ENCODE measurements at places on chromosomes 11 and 22.

DNA sequence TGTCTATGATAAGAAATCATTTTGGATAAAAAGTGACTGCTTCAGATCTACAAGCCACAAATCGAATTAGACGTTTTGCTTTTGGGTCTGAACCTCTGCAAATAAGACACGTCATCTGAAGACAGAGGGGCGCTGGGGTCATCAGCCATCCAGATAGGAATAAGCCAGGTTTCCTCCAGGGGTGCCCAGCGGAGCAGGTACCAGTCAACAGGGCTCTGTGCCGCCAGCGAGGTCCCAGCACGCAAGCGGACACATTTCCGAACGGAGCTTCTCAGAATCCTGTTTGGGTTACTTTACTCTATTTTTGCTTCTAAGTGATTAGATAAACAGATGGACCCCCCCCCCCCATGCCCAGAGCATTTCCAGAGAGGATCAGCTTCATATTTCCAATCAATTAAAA lies 873.8 kb downstream of the BRD1 start:
- DNase-seq, result no peak

DNA sequence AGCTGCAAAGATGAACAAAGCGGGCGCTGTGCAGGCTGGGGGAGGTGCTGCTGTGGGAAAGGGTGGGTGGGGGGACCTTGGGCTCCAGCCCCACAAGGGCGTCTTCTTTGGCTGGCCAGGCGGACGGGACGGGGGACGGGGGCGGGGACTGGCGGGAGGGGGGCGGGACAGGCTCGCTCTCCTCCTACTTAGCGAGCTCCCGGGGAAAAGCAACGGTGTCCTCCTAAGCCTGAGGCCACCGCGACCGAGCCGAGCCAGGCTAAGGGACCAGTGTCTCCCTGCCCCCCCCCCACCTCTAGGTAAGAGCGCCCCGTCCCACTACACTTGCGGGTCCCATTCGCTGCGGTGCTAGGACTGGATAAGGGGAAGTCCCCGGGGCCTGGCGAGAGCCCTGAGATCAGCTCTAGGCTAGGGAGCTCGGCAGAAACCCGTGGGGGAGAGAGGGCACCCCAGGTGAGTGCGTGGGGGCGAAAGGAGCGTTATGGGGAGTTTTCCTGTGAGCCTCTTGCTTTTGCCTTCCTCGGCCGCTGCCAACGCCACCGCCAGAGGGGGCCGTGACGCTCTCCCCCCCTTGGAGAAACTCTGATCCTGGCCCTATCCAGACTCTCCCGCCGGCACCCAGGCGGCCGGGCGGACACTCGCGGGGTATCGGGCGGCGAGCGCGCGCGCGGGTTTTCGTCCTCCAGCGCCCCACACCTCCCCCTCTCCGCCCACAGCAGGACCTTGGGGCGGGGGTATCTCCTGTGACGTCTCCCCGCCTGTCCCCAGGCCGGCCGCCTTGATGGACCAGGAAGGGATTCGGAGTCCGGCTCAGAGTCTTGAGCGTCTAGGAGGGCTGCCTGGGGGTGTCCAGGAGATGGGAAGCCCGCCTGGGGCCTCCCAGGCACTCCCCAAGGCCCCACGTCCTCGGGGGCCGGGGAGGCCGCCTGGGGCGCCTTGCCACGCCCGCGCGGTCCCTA lies at the start of gene PHLDB1:
PHLDB1 (plus strand) TSS at position 215 of the 959 bp plus-strand sequence. CDS start 6,222 bp downstream, outside the sequence.
- DNase-seq, result peak; percentile 49

- no peak for DNase-seq
Observed at GRCh38 chr11:4134806-4135205, 40.2 kb downstream of the RRM1 start.

DNA sequence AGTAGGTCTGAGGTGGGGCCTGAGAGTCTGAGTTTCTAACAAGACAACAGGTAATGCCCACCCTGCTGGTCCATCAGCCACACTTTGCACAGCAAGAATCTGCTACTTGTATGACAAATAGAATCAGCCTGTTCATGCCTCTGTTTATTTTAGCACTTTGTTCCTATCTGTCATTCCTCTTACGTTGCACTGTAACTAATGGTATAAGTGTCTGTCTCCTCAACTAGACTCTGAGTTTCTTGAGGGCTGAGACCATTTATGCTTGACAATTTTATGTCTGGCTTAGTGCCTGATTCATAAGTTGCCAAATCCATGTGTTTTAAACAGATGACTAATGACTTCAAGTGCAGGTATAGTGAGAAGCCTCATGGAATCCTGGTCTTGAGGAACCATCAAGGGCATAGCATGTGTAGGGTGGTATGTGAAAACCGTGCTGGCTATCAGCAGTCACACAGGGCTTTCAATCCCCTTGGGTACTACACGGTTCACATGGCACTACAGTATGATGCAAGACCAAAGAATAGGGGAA lies 209.7 kb downstream of the C11orf91 start:
- no peak for DNase-seq

GRCh38 chr11:17786824-17787525 lies 52.4 kb downstream of the KCNC1 start:
- DNase-seq, result no peak

DNA sequence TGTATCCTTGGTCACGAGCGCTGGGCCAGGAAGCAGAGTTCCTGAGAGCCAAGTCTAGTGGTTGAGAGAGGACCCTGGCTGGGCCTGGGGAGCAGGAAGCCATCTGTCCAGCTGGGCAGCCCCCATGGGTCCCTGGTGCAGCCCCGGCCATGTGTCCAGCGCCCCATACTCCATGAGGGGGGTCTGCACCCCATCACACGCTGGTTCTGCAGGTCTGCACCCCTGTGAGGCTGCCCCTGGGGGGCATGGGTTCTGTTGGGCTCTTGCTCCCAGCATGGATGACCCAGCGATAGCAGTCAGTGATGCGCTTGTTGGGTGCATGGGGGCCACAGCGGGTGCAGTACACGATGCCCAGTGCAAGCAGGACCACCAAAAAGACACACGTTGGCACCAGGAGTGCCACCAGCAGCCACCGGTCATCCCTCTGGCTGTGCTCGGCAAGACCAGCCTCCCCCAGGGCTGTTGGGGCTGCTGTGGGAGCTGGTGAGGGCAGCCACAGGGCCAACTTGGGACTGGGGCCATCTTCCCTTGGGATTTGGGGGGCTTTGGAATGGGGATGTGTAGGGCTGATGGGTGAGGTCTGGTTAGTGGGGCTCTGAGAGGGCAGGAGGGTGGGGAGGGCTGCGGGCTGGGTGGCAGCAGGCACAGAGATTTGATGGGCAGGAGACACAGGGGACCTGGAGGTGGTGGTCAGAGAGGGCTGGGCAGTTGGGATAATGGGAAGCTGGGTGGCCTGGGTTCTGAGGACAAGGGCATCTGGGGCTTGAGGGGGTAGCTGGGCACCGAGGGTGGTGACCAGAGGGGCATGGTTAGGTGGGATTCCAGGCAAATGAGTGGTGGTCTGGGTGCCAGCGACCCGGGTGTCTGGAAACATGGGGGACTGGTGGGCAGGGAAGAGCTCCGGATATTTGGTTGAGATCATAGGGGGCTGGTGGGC lies 2.0 kb downstream of the CD248 start:
- DNase-seq, result no peak

GRCh38 chr22:19098157-19098556 lies 24.1 kb downstream of the DGCR2 start:
- no peak for DNase-seq

DNA sequence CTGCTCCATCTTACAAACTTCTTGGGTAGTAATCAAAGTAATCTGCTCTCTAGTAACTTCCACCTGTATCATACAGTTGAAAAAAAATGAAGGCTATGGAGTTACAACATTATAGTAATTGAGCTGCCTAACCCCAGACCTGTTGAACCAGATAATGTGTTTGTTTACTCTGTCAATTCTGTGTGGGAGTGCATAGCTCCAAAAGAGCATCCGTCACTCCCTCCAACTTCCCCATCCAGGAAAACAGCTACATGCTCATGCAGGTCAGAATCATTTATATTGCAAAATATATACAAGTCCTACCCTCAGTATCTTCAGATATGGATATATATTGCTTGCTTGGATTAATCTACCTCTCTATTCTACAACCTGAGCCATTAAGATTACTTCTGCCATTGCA lies 244.0 kb upstream of the ANO5 start:
- no peak for DNase-seq

DNA sequence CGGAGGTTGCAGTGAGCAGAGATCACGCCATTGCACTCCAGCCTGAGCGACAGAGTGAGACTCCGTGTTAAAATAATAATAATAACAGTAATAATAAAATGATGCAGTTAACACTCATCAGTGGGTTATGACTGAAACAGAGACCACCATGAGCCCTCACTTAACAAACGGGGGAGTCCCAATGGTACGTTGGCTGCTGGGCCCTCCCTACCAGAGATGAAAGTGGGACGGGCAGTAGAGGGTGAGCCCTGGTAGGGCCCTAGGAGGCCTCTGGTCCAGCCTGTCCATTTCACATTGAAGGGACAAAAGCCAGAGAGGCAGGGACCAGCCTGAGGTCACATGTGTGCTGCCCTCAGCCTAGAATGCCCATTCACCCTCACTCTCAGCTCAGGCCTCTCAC lies 13.7 kb upstream of the KIAA0930 start:
- DNase-seq, result no peak

GRCh38 chr11:105071089-105071732 lies 26.1 kb upstream of the CARD16 start:
- no peak for DNase-seq

DNA sequence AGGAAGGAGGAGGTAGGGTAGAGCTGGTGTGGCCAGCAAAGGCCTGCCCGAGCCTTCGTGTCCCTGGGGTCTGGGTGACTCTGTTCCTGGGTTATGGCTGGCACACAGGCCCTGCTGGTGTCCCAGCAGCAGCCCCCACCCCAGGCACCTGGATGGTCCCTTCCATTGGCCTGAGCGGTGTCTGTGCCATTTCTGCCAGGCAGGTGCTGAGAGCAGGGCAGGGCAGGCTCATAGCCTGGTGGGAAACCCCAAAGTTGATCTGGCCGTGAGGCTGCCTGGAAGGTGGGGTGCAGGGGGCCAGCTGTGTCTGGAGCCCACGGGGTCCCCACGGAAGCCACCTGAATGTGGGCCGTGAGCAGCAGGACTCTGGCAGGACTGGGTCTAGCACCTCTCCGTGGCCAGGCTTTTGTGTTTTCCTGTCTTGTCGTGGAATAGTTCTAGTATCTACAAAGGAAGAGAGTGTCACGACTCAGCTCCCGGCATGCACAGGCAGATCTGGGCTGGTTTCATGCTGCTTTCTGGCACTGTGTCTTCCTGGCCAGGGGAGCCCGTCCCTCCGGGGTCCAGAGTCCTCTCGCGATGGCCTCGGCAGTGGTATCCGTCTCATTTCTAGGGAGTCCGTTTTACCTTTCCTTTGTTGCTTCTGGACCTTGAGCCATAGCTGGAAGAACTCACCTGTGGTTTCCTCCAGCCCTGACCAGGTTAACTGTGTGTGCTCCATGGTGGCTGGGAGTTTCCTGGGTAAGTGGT lies 83.7 kb downstream of the KCNQ1 start:
- DNase-seq, result no peak

- DNase-seq, result no peak
Observed at GRCh38 chr11:75090671-75091177, 6.0 kb downstream of the OR2AT4 start.

GRCh38 chr11:118878163-118878563 lies 5.5 kb upstream of the CXCR5 start:
- DNase-seq, result no peak

DNA sequence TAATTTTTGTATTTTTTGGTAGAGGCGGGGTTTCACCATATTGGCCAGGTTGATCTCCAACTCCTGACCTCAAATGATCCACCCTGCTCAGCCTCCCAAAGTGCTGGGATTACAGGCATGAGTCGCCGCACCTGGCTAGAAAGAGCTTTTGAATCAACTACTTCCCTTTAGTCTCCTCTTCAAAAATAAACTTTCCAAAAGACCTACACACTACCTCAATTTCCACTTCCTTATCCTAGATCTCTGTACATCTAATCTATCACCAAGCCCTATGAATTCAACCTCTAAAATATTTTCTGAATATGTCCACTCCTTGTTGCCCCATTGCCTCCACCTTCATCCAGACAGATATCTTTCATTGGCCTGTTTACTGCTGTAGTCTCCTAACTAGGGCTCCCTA lies 13.1 kb upstream of the DDX6 start:
- no peak for DNase-seq

DNA sequence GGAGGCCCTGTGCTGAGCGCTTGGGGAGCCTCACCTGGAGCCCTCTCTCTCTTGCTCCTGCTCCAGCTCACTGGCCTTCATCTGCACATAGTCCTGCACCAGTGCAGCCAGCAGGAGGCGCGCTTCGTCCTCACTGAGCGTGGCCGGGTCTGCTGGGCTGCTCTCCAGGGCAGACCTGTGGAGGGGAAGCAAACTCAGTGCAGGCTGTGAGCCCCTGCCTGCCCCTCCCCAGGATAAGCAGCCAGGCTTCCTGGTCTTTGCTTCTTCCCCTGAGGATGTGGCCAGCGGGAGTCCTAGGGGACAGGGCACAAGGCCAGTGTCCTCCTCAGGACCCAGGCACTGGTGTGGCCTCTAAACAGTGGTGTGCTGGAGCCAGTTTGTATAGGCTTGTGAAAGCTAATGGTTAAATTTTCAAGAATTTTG lies 2.2 kb downstream of the CALCA start:
- peak; percentile 44 for DNase-seq

GRCh38 chr11:115170133-115170815 lies 333.9 kb downstream of the CADM1 start:
- no peak for DNase-seq

DNA sequence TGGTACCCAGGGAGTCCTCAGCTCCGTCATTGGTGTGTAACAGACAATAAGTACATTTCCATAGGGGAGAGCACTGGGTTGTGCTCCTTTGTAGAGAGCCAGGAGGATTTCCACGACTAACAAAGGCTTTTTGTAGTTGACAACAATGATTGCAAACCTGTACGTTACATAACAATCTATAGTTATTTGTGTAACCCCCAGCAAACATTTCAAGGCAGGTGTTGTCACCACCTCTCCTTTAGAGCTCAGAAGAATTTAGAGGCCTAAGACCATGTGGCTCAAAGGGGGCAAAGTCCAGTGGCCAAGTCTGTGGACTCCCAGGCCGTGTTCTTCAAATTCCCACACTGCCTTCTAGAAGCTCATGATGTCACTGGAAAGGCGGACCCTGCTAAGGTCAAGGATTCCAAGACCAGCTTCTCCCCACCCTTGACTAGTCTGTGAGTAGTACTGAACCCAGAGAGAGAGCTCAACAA lies 15.8 kb downstream of the RPL27A start:
- DNase-seq, result no peak

- no peak for DNase-seq
Observed at GRCh38 chr11:58867556-58867955, 23.1 kb upstream of the GLYATL2 start.

DNA sequence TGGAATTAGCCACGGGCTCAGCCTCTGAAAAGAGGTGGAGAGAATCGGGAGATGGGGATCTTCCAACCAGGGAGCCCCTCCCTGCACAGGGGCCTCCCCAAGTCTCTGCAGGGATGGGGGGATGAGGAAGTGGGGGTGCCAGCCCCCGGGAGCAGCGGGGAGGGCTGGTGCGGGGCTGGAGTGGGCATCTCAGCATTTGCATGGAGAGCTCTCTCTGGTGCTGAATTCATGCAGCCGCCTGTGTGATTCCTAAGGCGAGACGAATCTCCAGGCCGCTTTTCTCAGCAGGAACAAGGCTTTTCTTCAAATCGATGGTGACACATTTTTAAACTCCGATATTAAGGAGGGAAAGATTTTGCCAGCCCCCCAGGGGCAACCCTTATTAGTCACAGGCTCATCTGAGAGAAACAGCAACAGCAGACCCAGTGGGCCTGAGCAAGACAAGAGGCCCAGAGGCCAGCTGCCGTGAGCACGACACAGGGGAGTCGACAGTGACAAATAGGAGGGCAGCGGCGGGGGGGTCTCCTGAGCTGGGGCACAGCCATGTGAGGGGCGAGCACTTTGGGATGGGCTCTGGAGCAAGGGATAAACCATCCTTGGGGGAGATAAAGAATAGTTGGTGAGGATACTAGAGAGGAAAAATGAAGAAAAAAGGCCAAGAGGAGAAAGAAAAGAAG lies 29.0 kb downstream of the MACROD1 start:
- DNase-seq, result no peak

Data from CD8-positive, alpha-beta T cell (primary cell).